ENCODE measurements at places on chromosomes 1 and 21.

DNA sequence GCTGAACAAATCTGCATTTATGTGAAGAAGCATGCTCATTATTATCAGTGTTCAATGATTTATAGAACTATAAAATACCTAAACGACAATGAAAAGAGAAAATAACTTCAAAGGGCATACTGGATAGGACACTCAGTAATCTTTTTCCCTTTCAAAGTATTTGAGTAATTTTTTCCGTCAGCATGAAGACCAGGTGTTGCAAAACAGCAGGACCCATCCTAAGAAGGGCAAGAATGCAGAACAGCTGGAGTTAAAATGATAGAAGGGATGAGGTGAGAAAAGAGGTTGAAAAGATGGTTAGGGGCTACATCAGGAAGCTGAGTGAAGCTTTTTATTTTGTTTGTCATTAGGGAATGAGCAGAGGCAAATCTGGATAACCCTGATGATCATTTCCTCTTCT, 7.1 kb upstream of the RGS18 start:
- no peak for DNase-seq

DNA sequence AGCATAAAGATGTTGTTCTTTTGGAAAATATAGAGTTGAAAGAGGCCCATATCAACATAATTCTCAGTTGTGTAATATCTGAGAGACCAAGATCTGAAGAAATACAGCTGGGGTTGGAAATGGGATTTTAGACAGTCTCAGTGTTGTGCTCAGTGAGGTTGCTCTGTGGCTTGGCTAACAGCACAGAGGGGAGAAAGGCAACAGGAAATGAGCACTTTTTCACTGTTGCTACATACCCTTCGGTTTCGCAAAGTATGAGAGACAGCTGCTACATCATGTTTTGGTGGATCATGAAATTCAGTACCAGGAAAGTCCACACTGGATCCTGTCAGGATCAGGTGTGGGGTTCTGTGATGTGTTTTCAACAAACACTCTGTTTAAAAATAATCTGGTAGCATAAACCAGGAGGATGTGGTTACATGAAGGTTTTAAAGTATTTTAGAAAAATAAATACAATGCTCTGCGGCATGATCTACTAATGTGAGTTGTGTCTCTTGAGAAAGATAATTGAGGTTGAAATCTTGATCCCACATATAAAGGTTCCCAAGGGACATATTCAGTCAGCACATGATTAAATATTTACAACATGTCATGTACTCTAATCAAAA, 7.0 kb upstream of the GPR88 start:
- no peak for DNase-seq

GRCh38 chr1:29835406-29835805, 599.1 kb downstream of the PTPRU start:
- no peak for DNase-seq

DNA sequence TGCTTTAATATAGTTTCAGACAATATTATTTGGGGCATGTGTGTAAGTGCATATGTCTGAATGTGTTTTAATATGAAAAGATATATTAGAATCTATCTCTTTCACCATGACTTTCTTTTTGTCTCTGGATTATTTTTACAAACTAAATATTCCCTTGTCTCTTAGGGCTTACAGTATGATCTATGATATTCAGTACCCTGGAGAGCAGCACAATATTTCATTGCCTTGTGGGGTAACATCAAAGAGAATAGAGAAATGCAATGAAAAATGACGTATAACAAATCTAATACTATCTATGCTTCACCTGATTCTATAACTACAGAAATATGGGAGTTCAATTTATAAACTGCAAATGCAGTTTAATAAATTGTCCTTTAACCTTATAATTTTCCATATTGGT, 2084.5 kb downstream of the MRPL39 start:
- DNase-seq: no peak

- no peak for DNase-seq
These were observed 28.0 kb upstream of the IFNGR2 start for GRCh38 chr21:33375101-33375644.

DNA sequence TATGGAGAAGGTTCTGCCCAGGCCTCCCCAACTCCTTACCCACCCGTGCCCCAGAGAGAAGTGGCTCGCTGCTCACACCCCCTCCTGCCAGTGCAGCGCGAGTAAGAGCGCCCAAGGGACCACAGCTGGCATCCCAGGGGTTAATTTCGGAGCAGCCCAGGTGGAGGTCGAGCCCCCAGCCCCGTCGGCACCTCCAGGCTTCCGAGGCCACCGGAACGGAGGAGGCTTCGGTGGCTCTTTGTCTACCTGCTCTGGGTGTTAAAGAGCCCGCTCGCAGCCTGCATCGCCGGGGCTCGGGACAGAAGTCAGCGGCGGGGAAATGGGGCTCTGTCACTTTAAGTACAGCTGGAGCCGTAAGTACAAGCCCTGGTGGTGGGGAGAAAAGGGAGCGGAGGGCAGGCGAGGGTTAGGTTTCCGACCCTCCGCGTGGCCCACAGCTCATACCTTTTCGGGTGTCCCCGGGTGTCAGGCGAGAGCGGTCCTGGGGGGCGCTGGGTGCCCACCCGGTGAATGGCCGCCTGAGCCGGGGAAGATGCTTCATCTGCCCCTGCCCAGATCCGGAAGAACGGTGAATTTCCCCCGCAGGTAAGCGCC, 89.4 kb upstream of the IPO9 start:
- peak; percentile 82 for DNase-seq

DNA sequence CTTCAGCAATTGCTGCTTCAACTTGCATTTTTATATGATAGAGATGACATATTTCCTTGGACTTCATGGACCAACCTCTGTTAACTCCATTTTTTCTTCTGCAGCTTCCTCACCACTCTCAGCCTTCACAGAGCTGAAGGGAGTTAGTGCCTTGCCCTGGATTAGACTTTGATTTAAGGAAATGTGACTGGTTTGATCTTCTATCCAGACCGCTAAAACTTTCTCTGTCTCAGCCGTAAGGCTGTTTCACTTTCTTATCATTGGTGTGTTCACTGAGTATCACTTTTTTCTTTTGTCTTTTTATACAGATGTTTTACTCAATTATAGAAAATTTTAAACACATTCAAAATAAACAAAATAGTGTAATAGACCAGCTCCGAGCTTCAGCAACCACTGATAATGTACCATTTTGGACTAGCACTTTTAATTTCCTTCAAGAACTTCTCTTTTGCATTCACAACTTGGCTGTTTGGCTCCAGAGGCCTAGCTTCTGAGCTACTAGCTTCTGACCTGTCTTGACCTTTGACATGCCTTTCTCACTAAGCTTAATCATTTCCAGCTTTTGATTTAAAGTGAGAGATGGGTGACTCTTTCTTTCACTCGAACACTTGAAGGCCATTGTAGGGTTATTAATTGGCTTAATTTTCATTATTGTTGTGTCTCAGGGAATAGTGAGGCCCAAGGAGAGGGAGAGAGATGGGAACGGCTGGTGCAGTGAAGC, 9.3 kb downstream of the NEK7 start:
- peak; percentile 50 for DNase-seq

DNA sequence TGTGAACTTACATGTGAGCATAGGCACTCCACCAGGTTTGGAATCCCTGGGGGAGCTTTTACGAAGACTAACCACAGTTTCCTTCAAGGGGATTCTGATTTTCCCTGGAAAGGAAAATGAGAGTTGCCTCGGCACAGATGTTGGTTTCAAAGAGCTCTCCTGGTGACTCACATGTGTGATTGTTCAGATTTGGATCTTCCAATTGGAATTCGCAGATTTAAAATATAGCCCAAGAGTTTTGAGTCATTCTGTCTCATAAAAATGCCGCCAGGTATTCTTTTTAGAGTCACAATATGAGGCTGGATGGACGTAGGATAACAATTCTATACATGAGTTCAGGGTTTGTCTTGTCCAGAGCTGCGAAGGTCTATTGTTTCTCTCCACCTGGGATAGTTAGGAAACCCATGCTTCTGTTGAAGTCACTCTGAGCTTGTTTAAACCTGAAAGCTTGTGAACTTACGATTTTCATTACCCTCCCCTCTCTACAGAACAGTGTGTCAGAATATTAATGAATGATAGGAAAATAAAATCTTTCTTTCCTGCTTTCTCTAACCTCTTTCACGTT, 64.9 kb downstream of the TGFB2 start:
- no peak for DNase-seq

DNA sequence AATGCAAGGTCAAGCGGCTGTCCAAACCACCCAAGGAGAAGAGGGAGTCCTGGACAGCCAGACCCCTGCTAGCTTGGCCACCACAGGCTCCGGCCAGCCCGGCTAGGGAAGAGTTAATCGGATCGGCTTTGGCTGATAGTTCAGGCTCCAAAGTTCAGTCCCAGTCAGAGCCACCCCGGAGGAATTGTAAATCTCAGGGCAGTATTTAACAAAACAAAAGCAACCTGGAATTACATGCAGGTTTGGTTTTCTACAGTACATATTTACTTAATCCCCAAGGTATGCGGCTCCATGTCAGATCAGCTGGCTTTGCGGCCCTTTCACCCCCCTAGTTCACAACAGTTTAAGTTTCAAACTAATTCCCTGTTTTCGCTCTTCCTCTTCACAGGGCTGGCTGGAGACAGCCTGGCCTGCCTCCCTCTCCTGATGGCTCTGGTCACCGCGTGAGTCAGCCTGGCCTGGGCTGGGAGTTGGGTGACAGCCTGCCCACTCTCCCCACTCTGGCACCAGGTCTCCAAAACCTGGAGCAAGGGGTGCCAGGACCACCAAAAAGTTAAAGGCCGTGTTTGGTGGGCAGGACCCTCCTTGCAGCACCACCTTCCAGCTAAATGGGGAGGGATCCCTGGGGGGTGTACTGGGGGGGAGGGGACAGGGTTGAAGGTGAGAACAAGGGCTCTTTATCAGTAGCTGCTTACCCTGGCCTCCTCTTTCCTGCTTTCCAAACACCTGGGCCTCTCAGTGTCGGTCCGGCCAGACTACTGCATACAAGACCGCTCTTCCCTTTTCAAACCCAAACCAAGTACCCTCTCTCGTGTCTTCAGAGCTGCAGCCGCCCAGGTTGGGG, 1.9 kb downstream of the DHRS3 start:
- DNase-seq: peak; percentile 82

GRCh38 chr1:208682664-208683013, 438.5 kb upstream of the PLXNA2 start:
- DNase-seq: no peak

DNA sequence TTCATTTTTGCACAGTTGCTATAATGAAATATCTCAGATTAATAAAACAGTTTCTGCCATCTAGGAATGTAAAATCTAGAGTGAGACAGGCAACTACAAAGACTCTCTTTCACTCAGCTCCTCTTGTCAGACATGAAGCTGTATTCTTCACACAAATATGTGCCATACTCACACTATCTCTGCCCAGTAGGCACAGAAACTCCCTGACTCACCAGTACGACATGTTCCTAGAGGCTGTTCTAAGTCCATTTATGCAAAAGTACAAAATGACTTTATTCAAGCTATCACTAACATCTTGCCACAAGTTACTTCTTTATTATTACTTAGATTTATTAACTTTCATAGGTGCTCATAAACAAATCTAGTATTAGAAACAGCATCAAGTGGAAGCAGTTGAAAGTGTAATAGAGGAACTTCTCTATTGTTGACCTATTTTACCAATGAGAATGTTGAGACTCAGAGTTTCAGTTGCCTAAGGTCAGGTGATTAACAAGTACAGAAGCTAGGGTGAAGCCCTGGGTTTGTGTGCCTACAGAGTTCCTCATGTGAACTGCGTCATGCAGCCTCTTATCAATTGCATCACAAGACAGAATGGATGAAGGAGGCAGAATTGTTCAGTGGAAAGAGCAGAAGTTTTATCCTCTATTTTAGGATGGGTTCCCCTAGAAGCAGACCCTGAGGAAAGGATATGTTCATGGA, 98.9 kb downstream of the RGS2 start:
- peak; percentile 46 for DNase-seq

- no peak for DNase-seq
These were observed 54.1 kb downstream of the RUNX1 start for GRCh38 chr21:34994766-34995631.

- no peak for DNase-seq
These were observed 196.0 kb downstream of the CRB1 start for GRCh38 chr1:197464044-197464443.

GRCh38 chr1:209505044-209505443, 78.5 kb upstream of the CAMK1G start:
- peak; percentile 97 for DNase-seq

GRCh38 chr1:206495493-206496046, 11.8 kb upstream of the RASSF5 start:
- DNase-seq: no peak

GRCh38 chr1:26702680-26703038, 6.8 kb downstream of the ARID1A start:
- DNase-seq: no peak

- no peak for DNase-seq
These were observed 71.9 kb downstream of the LHX9 start for GRCh38 chr1:197989058-197989457.

GRCh38 chr1:60998786-60999185, 83.6 kb upstream of the NFIA start:
- peak; percentile 17 for DNase-seq
